NCI-H1048 (cell line): ENCODE measurements at places on chromosomes 16 and 17.

DNA sequence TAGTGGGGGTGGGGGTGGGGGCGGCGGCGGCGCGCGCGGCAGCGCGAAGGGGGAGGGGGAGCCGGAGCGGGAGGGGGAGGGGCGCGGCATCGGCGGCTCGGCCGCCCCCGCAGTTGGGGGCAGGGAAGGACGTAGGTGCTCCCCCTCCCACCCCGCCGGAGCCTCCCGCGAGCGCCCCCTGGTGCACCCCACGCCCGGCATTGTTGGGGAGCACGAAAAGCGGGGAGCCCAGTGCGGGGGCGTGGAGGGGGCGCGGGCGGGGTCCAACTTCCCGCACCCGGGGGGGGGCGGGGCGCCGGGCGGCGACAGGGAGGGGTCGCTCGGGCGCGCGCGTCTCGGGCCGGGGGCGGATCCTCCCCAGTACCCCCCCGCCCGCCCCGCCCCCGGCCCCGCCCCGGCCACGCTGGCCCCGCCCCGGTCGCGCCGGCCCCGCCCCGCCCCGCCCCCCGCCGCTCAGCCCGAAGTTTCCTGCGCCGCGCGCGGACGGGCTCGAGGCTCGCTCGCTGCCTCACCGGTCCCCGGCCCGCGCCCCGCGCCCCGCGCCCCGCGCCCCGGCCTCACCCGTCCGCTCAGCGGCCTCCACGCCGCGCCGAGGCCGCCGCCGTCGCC lies at the start of gene CACNA1H:
Gene CACNA1H, plus strand, starts transcription at position 456 of the 609 bp plus-strand sequence. CDS start 632 bp downstream, outside the sequence.
- DNase-seq = no peak

GRCh38 chr16:7571366-7571765 lies 238.7 kb downstream of the RBFOX1 start:
- DNase-seq = no peak

- no peak for DNase-seq
Observed at GRCh38 chr17:46805771-46806170, 12.7 kb downstream of the WNT3 start.

DNA sequence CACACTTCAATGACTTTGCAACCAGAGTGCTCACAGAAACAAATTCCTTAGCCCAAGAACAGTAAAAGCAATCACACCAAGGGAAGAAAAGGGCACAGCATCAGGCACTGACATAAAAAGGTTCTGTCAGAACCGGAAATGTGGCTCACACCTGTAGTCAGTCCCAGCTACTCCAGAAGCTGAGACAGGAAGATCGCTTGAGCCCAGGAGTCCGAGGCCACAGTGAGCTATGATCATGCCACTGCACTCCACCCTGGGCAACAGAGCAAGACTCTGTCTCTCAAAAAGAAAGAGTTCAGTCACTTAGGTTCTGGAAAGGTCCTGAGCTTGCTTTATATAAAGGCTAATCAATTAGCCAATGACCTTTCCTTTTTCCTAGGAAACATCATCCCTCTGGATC lies 22.7 kb downstream of the YWHAE start:
- DNase-seq = no peak

DNA sequence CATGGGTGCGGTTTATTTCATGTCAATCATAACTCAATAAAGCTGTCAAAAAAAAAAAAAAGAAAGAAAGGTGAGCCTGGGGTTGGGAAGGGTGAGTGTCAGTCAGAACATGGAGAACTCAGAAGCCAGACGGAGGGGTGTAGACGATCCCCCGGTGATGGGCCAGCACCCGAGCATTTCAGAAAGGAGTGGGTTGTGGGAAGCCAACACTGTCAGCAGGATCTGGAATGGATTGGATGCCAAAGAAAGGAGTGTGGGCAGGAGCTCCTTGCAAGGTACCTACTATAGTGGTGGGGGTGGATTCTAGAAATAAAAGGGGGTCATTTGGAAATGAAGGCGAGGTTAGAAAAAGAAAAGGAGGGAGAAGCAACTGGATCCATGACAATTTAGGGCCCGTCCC lies 19.8 kb upstream of the SCIMP start:
- no peak for DNase-seq

DNA sequence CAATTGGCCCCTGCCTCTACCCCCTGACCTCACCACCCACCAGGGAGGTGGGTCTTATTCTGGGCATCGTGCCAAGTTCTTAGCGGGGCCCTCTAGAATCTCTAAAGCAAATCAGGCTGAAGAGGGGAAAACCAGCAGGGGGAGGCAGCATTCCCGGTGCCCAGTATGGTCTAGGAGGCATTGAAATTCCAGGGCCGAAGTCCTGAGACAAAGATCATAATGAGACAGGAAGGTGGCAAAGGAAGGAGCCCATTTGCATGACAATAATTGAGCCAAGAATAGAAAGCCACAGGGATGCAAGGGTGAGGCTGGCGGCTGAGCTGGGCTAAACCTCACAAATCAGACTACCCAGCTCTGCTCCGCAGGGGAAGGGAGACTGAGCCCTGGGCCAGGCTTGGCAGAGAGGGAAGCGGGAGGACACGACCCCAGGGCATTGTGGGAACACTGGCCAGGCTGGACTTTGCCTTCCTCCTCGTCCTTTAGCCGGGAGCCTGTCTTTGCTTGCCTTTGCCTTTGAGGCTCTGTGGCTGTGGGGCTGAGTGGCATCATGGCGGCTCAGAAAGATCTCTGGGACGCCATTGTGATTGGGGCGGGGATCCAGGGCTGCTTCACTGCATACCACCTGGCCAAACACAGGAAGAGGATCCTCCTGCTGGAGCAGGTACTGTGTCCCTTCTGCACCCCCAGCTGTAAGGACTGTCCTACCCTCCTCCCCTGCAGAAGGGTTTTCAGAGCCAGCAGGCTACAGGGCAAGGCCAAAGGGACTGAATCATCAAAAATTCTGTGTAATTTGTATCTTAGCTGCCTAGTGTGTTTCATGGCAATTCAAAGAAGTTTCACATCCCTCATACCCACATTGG lies at the start of gene PIPOX:
Gene PIPOX, plus strand, starts transcription at position 463 of the 860 bp plus-strand sequence. Its CDS starts 85 bp downstream, at position 548.
- DNase-seq = no peak

- no peak for DNase-seq
Observed at GRCh38 chr17:40265337-40265736, 22.3 kb upstream of the CDC6 start.

GRCh38 chr16:66490774-66491715 lies 58.9 kb downstream of the TK2 start:
- DNase-seq = no peak
